ENCODE measurements at places on chromosomes 2 and 18.

DNA sequence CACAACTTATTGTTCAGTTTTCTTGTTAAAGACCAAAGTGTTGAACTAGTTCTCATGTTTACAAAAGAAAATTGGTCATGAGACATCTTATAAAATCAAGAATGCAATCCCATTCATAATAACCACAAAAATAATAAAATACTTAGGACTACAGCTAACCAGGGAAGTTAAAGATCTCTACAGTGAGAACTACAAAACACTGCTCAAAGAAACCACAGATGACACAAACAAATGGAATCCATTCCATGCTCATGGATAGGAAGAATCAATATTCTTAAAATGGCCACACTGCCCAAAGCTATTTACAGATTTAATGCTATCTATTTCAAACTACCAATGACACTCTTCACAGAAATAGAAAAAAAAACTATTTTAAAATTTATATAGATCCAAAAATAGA is 1354.8 kb upstream of the CDH2 start:
- no peak for DNase-seq

DNA sequence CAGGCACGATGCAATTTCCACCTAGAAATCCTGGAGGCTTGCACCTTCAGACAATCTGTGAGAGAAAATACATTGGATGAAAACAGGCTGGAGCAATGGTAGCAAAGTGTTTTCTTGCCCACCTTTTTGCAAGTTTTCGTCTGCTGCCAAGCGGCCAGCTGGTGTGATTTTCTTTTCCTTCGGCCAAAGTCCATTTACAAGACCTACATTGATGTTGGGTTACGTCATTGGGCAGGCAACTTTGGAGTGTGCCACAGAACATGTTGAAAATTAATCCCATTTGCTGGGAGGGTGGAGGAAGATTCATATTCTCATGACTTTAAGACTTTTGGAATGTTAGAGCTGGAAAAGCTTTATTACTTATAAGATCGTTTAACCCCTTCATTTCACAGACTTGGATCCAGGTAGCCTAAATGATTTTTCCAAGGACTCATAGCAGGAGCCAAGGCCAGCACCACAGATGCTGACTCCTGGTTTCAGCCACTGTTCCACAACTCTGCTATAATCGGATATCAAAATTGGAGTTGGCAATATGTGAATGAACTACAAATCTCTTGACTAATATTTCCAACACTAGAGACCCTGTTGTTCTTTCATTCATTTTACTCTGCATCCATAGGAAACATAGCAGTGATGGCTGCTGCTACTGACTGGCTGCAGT is 352.1 kb downstream of the RND3 start:
- no peak for DNase-seq

GRCh38 chr2:156907806-156908205 is 349.7 kb upstream of the GALNT5 start:
- no peak for DNase-seq

GRCh38 chr2:128169094-128169493 is 78.1 kb downstream of the UGGT1 start:
- DNase-seq = no peak

Data from NCI-H774 (cell line).